Type B pancreatic cell (in vitro differentiated cells): ENCODE measurements at places on chromosomes 6 and 20. TPM values are rescaled to one million over a fixed set of nuclear protein-coding genes. Genes with fewer than 3 reads are reported as not detected.

Gene EYA4
- total RNA-seq = 2.3 and 29.7 TPM in 2 replicates

DNA sequence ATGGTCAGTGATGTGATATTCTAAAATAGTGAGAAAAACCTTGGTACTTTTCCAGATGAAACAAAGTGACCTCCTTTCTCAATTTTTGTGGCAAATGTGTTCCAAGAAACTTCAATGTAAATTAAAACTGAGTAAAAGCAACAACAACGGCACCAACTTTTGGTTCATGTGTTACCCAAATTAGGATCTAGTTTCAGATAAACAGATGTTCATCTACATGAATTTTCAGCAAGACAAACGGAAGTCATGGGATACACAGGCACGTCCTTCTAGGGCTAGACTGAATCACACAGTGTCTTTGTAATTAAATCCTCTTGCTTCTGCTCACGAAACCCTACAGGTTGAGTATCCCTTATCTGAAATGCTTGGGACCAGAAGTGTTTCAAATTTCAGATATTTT lies 915.2 kb downstream of the TFAP2A start:
- DNase-seq = no peak

Gene NR2E1
- total RNA-seq = 0.26 TPM in 1 of 2 replicates, not detected in the other

- DNase-seq = no peak
Observed at GRCh38 chr6:87925373-87926060, 122.1 kb upstream of the SPACA1 start.

- DNase-seq = no peak
Observed at GRCh38 chr6:56808871-56809359, 146.0 kb upstream of the BEND6 start.

Gene KCNG1
- 78.8 and 238 TPM in 2 replicates for total RNA-seq

GRCh38 chr20:52852714-52853113 lies 119.4 kb upstream of the TSHZ2 start:
- DNase-seq = no peak

- no peak for DNase-seq
Observed at GRCh38 chr6:75603106-75603420, 1.4 kb downstream of the SENP6 start.

DNA sequence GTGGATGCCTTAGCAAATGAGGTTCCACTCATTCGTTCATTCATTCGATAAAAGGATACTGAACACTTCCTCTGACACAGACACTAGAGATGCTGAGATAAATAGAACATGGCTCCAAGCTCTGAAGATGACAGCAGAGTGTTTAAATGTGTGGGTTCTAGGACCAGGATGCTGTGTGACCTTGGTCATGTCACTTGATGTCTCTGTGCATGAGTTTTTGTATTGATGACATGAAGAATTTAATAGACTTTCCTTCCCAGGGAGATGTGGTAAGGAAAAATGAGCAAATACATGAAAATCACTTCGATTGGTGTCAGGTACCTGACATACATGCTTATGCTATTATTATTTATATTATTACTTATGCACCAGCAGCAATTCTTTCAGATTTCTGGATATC lies 34.3 kb upstream of the CD83 start:
- no peak for DNase-seq

DNA sequence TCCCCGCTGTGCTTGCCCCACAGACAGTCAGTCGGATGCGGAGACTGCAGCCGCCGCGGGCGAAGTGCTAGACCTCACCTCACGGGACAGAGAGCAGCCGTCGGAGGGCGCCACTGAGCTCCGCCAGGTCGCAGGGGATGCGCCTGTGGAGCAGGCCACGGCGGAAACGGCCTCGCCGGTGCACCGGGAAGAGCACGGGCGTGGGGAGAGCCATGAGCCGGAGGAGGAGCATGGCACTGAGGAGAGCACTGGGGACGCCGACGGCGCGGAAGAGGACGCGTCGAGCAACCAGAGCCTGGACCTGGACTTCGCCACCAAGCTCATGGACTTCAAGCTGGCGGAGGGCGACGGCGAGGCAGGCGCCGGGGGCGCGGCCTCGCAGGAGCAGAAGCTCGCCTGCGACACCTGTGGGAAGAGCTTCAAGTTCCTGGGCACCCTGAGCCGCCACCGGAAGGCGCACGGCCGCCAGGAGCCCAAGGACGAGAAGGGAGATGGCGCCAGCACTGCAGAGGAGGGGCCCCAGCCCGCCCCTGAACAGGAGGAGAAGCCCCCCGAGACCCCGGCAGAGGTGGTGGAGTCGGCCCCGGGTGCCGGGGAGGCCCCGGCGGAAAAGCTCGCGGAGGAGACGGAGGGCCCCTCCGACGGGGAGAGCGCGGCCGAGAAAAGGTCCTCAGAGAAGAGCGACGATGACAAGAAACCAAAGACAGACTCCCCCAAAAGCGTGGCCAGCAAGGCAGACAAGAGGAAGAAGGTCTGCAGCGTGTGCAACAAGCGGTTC lies 66.4 kb downstream of the SSR1 start:
- DNase-seq = no peak

GRCh38 chr20:57806975-57807374 lies 97.2 kb upstream of the PMEPA1 start:
- no peak for DNase-seq

- DNase-seq = no peak
Observed at GRCh38 chr6:41747256-41748101, at the start of gene PGC. PGC (minus strand) TSS chr6:41747397; CDS start chr6:41747334, 63 bp downstream.

GRCh38 chr20:2528671-2529271 lies 7.6 kb upstream of the TMC2 start:
- DNase-seq = no peak

Gene COX4I2
- not detected in 2 replicates for total RNA-seq

GRCh38 chr6:17583811-17584210 lies 16.3 kb upstream of the FAM8A1 start:
- no peak for DNase-seq

DNA sequence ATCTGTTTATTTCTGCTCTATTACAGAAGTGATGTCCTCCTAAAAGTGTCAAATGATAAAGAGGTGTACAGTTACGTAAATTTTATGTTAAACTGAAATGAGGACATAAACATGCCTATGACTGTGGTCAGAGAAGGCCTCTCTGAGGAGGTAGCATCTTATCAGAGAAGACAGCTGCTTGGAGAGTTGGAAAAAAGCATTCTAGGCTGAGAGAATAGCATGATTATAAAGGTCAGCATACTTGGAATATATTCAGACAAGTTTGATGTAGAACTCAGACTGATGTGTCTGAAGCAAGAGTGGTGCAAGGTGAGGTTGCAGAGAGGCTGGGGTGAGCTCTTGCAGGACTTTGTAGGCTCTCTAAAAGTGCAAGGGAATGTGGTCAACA lies 3.1 kb upstream of the PCNA start:
- no peak for DNase-seq

DNA sequence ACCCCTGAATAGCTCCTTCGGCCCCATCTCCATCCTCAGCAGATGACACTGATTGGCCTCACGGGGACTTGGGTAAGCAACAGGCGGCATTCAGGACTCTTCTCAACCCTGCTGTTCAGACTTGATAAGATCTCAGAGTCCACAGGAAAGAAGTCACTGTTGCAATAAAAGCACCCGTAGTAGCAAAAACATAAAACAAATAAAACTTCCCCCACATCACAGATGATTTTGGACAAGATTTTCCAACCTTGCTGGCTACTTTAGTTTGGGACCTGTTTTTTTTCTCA lies 17.1 kb upstream of the C20orf144 start:
- no peak for DNase-seq

DNA sequence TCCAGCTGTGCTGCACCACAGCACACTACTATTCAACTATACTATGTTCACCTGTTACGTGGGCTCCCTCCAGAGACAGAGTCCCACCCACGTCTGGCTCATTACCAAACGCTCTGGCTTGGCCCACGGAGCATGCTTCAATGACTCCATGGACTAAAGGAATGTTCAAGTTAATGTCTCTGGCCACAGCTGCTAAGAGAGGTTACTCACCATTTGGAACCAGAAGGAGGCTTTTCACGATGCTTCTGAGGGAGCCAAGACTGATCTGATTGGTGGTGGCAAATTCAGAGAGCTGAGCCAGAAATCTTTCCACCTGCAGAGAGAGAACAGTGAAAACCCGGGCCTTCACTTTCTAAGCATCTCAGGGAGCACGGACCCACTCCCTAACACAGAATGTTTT lies 15.6 kb downstream of the COMMD7 start:
- no peak for DNase-seq

GRCh38 chr6:160253714-160254113 lies 4.9 kb downstream of the SLC22A2 start:
- no peak for DNase-seq

- peak; percentile 69 for DNase-seq
Observed at GRCh38 chr20:63496596-63497120, 2.2 kb downstream of the EEF1A2 start.

- no peak for DNase-seq
Observed at GRCh38 chr6:119446115-119446554, 96.6 kb upstream of the MAN1A1 start.

GRCh38 chr6:30689985-30690384 lies 799 bp downstream of the NRM start:
- DNase-seq = no peak

Gene PI3
- total RNA-seq = 3.7 and 6.9 TPM in 2 replicates

- DNase-seq = no peak
Observed at GRCh38 chr6:27837625-27838057, 74.6 kb downstream of the OR2B2 start.

GRCh38 chr20:62910777-62911497 lies 15.4 kb downstream of the DIDO1 start:
- no peak for DNase-seq

Gene SLC17A3
- total RNA-seq = 0.33 TPM in 1 of 2 replicates, not detected in the other

DNA sequence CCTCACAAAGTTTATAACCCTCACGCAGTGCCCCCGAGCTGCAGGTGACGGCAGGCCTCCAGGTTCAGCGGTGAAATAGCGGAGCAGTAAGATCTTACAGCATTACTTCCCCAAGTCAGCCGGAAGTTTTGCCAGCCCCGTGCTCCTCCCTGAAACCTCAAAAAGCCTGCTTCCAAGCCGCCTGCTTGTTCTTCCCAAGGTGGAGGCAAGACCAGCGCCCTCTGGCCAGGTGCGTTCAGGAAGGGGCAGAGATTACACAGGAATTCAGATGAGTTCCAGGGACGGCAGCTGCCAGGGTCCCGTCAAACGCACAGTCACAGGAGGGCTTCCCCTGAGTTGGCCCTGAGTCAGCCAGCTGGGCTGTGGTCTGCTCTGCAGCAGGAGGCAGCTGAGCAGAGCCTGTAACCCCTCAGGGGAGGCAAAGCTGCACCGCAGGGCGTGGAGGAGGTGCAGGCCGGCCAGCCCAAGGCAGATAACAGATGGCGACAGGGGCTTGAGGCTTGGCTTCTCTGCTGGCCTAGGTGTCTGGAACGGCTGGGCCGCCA lies 124.1 kb upstream of the RPS6KA2 start:
- no peak for DNase-seq

DNA sequence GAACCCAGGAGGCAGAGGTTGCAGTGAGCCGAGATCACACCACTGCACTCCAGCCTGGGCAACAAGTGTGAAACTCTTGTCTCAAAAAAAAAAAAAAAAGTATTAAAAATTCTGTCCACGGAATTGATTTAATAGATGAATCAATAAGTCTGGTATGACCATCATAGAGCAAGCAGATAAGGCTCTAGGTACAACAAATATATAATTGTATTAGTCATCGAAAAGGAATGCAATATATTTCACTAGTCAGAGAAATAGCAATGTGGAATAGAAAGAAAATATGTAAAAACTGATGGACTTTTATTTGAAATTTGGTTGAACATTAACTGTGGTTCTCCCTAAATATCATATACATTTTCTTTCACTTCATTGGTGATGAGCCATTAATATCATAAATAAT lies 476.8 kb upstream of the AGPAT4 start:
- no peak for DNase-seq

Gene SCRT2
- total RNA-seq = 0.36 TPM in 1 of 2 replicates, not detected in the other

Gene GNAS
- 1,005 and 1,406 TPM in 2 replicates for total RNA-seq

DNA sequence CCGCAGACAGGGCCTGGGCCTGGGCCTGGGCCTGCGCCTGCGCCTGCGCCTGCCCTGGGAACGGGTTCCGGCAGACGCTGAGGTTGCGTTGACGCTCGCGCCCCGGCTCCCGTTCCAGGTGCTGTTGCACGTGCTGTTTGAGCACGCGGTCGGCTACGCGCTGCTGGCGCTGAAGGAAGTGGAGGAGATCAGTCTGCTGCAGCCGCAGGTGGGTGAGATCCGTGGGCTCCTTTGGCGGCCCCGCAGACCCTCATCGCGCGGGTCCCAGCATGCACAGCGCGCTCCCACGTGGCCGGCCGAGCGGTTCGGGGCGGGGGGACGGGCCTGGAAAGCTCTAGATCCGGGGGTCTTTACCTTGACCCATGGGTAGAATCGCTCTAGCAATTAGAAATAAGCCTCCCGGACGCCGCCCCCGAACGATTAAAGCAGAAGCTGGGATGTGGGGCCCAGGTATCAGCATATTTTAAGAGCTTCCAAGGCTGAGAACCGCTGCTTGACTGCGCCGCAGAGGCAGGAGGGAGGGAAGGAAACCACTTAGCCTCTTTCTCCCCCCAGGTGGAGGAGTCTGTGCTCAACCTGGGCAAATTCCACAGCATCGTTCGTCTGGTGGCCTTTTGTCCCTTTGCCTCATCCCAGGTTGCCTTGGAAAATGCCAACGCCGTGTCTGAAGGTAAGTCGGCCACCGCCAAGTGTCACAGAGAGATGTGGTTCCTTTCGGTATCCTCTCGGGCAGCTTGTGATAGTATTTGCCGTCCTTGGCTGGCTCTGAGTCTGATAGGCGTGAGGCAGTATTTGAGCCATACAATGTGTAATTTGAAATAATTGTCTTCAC lies 508 bp downstream of the NOP56 start:
- no peak for DNase-seq

- DNase-seq = no peak
Observed at GRCh38 chr6:68633972-68634725, 933 bp upstream of the ADGRB3 start.
